ENCODE measurements at places on chromosomes 3 and 15. TPM values are rescaled to one million over a fixed set of nuclear protein-coding genes. Genes with fewer than 3 reads are reported as not detected.

DNA sequence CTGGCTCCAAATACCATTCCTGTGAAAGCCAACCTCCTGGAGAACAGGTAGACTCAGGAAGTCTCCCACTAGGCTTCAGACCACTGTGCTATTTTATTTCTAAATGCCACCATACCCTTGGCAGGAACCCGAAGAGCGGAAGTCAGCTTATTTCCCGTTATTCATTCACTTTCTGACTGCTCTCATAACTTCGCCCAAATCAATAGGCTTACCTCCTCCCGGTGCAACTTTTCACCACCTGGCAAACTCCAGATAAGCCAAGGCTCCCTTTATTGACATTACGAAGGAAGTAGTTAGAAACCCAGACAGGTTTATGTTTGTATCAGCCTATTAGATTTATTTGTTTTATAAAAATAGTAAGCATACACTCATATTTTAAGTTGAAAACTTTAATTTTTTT lies 3.3 kb upstream of the CCDC54 start:
- no peak for DNase-seq

The CCNL1 gene
- total RNA-seq = 163 TPM

The CISH gene
- total RNA-seq = 269 TPM

The IL5RA gene
- 0.28 TPM for total RNA-seq

The DLL4 gene
- 0.18 TPM for total RNA-seq

All from activated CD4-positive, alpha-beta T cell treated with anti-CD3 and anti-CD28 coated beads for 36 hours (primary cell).